A549 (cell line): ENCODE measurements at places on chromosomes 2 and 18. TPM values are rescaled to one million over a fixed set of nuclear protein-coding genes. Genes with fewer than 3 reads are reported as not detected.

GRCh38 chr18:2444201-2444875 is 127.0 kb downstream of the METTL4 start:
- no peak for DNase-seq

GRCh38 chr2:176138923-176139660 is 9.6 kb downstream of the HOXD8 start:
- no peak for DNase-seq

GRCh38 chr2:2756886-2757285 is 425.8 kb upstream of the MYT1L start:
- DNase-seq = no peak

DNA sequence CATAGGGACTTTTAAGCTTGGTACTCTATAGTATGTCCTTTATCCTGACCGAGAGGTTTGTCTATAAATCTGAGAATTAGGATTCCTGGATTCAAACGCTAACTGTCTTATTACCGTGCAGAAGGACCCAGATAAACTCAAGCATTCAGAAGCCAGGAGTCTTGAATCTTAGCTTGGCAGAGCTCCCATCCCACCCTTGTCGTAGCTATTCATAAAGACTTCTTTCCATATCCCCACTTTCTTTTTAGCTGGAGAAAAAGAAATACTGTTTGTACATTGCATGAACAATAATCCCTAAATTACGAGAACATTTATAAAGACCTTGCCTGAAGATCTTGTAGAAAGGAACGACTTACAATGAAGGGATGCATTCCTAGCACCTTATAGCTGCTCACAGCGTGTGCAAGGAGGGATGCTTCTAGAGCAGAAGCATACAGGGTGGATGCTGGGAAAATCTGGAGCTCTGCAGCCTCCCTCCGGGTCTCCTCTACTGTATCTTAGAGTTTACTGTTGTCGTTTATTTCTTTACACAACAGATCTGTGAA is 13.6 kb downstream of the EFR3B start:
- no peak for DNase-seq

- DNase-seq = no peak
Measured at GRCh38 chr18:14912967-14913366, 165.0 kb downstream of the ANKRD30B start.

- DNase-seq = no peak
Measured at GRCh38 chr2:216308576-216308975, 63.7 kb downstream of the MARCHF4 start.

GRCh38 chr18:43705850-43706249 is 428.6 kb upstream of the SYT4 start:
- no peak for DNase-seq

DNA sequence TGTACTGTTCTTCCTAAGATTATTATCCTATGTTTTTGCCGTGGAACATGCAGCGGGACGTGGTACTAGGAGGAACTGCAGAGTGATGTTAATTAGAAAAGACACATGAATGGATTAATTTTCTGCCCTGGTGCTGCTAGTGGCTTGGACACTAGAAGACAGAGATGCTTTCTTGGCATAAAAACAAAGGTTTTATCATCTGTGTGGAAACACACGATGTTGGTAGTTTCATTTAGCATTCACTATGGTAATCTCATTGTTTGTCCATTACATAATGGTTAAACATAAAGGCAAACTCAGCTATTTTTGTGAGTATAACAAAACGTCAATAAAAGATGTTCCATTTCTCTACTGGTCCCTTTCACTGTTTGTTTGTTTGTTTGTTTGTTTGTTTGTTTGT is 22.8 kb downstream of the COL6A3 start:
- no peak for DNase-seq

DNA sequence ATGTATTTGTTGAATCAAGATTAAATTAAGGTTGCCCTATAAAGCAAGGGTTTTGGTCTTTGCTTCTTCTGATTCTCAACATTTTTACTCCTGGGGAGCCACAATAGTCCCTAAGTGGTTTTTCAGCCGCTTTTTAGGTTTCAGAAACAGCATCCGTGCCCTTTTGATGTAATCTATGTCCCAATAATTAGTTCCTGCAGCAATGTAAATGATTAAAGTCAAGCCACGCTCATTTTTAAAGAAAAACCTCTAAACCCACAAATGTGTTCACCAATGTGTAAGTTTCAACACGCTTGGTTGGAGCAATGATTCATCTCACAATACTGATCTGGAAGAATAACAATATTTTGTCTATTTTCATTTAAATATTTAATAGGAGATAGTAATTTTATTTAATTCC is 5.6 kb downstream of the ARL4C start:
- no peak for DNase-seq

DNA sequence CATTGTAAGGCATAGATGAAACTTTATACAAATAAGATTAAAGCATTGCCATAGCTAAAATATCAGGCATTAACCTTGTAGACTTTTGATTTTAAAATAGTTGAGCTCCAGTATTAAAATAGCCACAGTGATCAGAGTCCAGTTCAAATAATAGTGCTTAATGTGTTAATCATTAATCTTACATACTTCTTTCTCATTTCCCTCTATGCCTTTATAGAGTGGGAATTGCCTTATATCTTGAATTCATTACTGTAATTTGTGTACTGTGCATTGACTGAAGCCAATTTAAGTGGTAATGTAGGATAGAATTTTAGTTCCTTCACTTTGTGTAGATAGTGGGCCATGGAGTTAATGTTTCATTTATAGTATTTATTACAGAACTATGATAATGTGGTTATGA is 549.2 kb upstream of the VWC2L start:
- DNase-seq = no peak

- DNase-seq = no peak
Measured at GRCh38 chr2:26463244-26464192, 14.4 kb downstream of the OTOF start.

WDR12 gene
- polyA plus RNA-seq = 47.8 to 57.3 TPM (median 53.6 TPM) in 3 replicates

MLPH gene
- polyA plus RNA-seq = 184 to 219 TPM (median 218 TPM) in 3 replicates

GPR39 gene
- polyA plus RNA-seq = 11.3 to 13.3 TPM (median 12.1 TPM) in 3 replicates

SERPINB12 gene
- not detected in 3 replicates for polyA plus RNA-seq

GALR1 gene
- not detected in 3 replicates for polyA plus RNA-seq

RTP5 gene
- not detected in 3 replicates for polyA plus RNA-seq

PFN4 gene
- polyA plus RNA-seq = 1.2 to 1.6 TPM (median 1.6 TPM) in 3 replicates

CRYGC gene
- polyA plus RNA-seq = not detected in 3 replicates

RUFY4 gene
- polyA plus RNA-seq = not detected in 3 replicates
